ENCODE measurements at places on chromosomes 1 and 21.

GRCh38 chr1:162040657-162041056 lies 17.0 kb upstream of the OLFML2B start:
- DNase-seq: no peak

GRCh38 chr1:114986286-114986685 lies 43.3 kb upstream of the TSHB start:
- DNase-seq: no peak

DNA sequence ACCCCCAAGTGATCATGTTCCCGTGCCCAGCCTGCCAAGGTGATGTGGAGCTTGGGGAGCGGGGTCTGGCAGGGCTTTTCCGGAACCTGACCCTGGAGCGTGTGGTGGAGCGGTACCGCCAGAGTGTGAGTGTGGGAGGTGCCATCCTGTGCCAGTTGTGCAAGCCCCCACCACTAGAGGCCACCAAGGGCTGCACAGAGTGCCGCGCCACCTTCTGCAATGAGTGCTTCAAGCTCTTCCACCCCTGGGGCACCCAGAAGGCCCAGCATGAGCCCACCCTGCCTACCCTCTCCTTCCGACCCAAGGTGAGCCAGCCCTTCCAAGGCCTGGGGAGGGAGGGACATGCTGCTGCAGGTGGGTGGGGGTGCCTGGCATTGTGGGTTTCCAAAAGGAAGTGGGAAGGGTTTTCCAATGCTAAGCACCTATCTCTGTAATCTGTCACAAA lies 2.3 kb downstream of the TRIM46 start:
- DNase-seq: no peak

- DNase-seq: no peak
These were observed 555 bp downstream of the PRPF38A start for GRCh38 chr1:52404975-52405338.

DNA sequence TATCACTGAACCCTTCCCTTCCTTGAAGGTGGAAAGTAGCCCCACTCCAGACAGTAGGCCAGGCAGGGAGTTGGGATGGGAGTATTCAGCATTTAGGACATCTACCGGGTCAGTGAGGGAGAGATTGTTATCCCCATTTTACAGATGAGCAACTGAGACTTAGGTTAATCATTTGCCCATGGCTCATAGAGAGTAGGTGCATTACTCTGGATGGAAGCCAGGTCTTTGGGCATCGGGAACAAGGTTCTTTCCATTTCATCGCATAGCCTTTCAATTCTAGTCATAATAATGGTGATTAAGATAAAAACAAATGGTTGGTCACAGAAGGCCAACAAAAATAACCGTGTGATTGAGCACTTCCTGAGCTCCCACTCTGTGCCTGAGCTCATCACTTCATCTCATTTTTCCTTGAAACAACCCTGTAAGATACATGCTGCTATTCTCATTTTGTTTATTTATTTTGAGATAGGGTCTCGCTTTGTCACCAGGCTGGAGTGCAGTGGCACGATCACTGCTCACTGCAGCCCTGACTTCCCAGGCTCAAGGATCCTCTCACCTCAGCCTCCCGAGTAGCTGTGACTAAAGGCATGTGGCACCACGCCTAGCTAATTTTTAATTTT lies 64.8 kb downstream of the NAV1 start:
- no peak for DNase-seq

- no peak for DNase-seq
These were observed 888.3 kb downstream of the LTN1 start for GRCh38 chr21:28104346-28104745.

GRCh38 chr1:240682166-240682858 lies 70.4 kb upstream of the GREM2 start:
- no peak for DNase-seq

GRCh38 chr1:206464456-206464964 lies 5.8 kb upstream of the IKBKE start:
- DNase-seq: no peak

DNA sequence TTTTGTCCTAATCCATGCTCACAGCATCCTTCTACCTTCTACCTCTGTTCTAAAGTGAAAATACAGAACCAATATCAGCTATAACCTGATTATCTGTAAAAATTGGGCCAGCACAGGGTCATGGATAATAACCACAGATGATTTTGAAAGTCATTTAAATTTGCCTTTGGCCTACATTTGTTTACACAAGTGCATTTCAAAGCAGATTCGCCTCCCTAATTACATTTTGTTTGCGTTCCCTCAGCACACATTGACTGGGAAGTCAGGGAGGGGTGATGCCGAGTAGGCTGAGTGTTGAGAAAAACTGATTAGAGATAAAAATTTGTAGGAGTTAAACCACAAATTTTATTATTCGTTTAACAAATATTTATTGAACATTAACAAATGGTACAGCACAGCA lies 19.2 kb upstream of the RGS8 start:
- DNase-seq: peak; percentile 70

DNA sequence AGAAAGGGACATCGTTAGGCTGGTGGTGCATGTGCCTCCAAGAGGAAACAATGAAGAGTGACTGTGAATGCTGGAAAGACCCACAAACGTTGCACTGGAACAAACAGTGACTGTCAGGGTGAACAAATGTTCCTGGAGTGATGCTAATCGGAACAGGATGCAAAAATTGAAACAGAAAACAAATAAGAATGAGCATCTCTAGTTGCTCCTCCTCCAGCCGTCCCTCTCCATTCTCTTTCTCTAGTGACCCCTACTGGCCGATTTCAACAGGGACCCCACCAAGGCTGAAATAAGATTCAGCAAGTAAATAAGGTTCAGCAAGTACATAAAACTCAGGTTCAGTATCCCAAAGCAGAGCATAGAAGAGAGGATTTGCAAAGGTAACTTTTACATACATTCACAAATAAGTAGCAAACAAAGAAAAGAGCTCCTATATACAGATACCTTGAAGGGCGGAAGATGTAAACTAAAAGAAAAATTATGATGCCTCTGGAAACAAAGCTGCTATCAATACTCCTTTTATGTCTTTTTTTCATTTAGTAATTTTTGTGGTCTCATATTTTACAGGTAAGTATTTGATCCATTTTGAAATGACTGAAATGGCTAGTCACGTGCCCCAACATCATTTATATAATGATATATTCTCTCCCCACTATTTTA lies 836.1 kb upstream of the ADAMTS5 start:
- DNase-seq: peak; percentile 8

DNA sequence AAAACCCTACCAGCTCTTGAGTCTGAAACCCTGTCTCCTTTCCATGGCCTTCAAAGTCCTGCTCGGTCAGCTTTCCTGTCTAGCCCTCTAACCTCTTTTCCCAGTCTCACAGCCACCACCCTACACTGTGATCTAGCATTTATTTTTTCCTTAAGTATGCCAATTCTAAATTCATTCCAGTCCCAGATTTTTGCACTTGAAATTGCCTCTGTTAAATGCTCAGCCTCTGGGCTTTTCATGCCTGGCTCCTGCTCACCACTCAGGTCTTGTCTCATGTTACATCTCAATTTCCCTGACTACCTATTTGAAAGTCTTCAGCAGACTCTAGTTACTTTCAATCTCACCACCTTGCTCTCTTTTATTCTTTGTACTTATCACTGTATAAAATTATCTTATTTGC lies 176.2 kb downstream of the ADGRL4 start:
- no peak for DNase-seq

- DNase-seq: no peak
These were observed 39.9 kb downstream of the ODF2L start for GRCh38 chr1:86356247-86356646.

DNA sequence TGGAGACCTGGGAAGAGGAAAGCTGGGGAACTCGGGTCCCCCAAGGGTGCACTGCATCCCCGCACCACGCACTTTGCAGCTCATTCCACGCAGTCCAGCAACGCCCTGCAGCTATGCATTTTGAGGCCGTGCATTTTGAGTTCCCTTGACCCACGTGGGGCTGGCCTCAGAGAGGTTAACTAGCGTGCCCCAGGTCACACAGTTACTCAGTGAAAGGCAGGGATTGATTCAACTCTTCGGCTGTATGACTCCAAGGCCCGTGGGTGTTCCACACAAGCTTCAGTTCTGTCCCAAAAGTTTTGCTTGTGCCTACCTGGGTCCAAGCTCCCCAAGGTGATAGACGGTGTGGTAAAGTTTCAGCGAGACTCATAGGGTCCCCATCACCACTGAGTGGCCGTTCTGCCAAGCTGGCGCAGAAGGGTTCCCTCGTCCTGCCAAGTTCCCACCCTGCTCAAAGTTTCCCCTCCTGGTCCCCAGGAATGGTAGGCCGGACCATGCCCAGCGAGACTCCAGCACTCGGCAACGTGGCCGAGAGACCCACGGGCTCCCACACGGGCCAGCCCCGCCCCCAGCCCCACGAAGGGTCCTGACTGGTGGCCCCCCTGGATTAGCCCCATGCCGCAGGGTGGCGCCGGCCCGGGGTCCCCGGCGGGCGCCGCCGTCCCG lies 611 bp downstream of the HSPG2 start:
- DNase-seq: no peak

GRCh38 chr1:82625537-82625936 lies 824.8 kb downstream of the ADGRL2 start:
- DNase-seq: no peak

- no peak for DNase-seq
These were observed 36.4 kb downstream of the ELK4 start for GRCh38 chr1:205595435-205595834.

DNA sequence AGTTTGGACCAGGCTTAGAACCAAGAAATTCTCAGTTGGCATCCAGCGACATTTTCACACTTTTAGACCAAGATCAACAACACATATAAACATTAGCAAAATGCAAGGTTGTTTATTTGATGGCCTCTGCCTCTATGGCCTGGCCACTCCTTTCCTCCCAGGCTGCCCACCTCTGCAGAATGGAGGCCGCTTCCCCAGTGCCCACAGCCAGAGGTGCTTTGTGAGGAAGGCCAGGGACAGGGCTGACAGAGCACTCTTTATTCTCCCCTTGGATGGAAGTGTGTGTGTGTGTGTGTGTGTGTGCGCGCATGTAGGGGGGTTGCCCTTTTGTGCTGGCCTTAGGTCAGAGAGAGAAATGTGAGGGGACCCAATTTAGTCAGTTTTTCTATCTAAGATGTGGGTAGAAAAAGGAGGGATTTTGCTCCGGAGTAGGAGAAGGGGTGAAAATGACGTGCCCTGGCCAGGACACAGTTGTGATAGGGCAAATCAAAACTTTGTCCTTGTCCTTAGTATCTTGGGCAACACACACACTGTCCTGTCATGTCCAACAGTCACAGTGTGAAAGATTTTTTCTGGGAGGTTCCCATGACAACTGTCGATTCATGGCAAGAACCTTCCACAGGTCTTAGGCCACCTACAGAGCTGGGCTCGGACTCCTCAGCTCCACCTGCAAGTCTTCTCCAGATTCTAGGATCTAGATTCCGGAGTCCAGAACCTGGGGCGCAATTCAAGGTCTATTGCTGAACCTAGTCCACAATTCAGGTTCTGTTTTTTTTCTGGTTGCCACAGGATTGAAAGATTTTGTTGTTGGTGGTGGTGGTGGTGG lies 104.9 kb upstream of the SLC2A1 start:
- no peak for DNase-seq

DNA sequence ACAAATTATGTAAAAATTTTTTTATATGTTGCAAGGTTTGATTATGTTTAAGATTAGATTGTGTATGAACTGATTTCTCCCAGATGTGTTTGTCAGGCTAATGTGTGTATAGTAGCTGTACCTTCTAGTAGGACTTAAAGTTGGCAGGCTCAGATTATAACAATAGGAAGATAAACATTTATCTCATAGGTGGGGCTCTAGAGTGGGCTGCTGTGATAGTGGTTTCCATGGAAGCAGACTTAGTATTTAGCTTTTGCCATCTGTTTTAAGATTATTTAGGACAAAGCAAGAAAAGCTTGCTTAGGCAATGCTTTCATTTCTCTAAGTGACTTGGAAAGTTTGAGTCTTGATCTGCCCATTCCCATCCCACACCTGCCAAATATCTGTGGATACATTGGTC lies 187.7 kb upstream of the CACYBP start:
- DNase-seq: no peak

- DNase-seq: no peak
These were observed 46.5 kb downstream of the OLFML3 start for GRCh38 chr1:114025609-114026401.

GRCh38 chr21:33642896-33643657 lies 776 bp downstream of the ITSN1 start:
- no peak for DNase-seq

DNA sequence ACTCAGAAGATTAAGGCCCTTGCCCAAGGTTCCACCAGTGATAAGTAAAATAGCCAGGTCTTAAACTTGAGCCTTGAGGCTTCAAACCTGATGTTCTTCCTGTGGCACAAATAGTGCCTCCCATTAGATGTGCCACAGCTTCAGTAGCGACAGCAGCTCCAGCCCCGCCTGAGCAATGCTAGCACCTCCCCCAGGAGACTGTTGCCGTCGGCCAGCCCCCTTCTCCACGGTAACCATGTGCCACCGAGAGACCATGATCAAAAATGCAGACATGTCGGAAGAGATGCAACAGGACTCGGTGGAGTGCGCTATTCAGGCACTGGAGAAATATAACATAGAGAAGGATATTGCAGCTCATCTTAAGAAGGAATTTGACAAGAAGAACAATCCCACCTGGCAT lies 32.2 kb downstream of the KLHDC7A start:
- DNase-seq: no peak

DNA sequence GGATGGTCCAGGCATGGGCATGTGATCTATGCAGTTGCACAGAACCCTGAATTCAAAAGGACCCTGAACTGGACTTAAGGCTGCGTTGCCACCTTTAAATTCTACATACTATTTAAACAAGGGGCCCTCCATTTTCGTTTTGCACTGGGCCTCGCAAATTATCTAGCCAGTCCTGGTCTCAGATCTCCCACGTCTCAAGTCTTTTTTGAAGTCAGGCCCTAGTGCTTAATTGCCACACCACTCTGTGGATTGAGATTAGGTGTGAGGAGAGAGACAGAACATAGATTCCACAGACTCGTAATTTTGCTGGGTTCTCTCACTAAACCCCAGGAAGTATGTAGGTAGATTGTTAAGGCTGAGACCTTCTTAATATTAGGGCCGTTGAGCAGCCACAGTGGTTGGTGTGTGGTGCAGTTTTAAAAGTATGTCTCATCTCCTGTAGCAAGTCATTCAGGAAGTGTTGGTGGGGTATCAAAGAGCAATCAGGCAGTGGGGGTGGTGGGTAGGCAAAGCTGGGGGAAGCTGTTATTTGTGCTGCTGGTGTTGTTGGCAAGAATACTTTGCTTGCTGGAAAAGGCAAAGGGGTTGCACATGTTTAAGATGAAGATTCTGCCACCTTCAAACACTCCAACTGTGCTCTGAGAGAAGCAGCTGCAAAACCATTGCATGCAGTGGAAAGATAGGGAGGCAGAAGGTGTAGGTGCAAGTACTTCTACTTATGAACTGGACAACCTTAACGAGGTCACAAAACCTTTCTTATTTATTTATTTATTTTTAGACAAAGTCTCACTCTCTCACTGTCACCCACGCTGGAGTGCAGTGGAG lies 11.2 kb downstream of the CD84 start:
- no peak for DNase-seq

All from NCI-H1105 treated with DMSO at 0.1 percent for 48 hours (cell line).